Testis (tissue), 5 donors: ENCODE measurements at places on chromosomes 7 and 10.

DNA sequence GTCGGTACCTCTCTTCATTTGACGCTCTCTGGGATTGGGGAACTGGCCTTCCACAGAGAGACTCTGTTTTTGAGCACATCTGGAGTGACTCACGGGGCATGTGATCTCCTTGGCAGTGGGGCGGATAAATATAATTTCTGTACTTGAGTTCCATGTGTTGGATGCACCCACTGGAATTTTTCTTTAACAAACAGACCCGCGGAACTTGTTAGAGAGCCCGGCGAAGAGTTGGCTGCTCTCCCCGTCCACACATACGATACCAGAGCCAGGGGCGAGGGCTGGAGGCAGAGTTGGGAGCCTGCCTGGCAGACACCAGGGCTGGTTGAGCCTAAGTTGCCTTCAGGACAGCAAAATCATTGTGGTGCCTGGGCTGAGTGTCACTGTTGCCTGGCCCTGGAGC, at the start of gene FAM180A:
Gene FAM180A (minus strand): TSS at position 44 of the 400 bp plus-strand sequence. CDS start 233 bp downstream, outside the sequence.
- DNase-seq, result peak; percentile 72

DNA sequence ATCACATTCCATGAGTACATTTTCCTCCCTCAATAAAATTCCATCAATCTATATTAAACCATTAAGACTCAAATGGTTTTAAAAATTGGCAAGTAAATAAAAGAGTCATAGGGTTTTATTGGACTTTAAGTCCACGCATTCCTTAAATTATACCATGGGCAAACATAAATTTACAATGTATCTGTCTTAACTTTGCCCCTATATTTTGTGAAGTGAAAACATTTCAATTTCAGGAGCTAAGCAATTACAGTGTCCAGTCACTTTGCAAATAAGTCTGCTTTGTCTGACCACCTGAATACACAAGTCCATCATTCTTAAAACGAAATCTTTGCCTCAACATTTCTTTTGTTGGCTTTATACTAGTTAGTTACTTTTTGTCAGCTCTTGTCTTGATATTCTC, 197.5 kb upstream of the SEMA3D start:
- DNase-seq, result no peak

DNA sequence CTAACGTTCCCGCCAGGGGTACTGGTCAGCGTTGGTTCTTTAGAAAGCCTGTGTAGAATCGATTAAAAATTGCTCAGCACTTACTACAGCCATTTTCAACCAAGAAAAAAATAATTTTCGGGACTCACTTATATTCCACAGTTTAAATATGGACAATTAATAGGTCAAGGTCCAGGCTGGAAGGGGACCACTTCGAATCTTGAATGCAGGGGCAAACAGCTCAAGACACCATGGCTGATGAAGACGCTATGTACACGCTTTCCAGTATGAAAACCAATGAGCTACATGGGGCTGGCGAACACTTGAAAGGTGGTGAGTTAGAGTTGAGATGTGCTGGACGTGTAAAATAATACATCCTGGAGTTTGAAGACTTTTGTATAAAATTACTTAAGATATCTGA, 87.2 kb downstream of the PRKCQ start:
- no peak for DNase-seq

- no peak for DNase-seq
Observed at GRCh38 chr10:5036511-5036910, 32.9 kb upstream of the AKR1C2 start.

- DNase-seq, result peak; percentile 34
Observed at GRCh38 chr10:131790021-131790420, 110.8 kb upstream of the PPP2R2D start.

- DNase-seq, result no peak
Observed at GRCh38 chr10:15829495-15829894, 30.8 kb downstream of the MINDY3 start.

- DNase-seq, result no peak
Observed at GRCh38 chr10:128125416-128125943, 743 bp downstream of the MKI67 start.
